Stimulated activated CD4-positive, alpha-beta T cell treated with anti-CD3 and anti-CD28 coated beads, Interleukin-12 subunit alpha, Interleukin-12 subunit beta, amount 100 ng/mL, for 48 hours (primary cell): ENCODE measurements at places on chromosomes 1 and 21.

DNA sequence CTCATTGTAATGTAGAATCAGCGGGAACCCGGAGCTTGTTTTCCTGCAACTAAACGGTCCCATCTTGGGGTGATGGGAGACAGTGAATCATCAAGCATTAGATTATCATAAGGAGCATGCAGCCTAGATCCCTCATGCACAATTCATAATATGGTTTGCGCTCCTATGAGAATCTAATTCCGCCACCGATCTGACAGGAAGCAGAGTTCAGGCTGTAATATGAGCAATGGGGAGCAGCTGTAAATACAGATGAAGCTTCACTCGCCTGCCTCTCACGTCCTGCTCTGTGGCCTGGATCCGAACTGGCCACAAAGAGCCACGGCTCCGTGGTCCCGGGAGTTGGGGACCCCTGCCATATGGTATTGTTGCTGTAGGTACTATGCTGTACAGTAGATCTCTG lies 1.6 kb downstream of the IFI44 start:
- no peak for DNase-seq

- no peak for DNase-seq
Measured at GRCh38 chr21:28834335-28835238, 158.1 kb downstream of the LTN1 start.

GRCh38 chr1:156813750-156814570 lies 2.7 kb downstream of the SH2D2A start:
- DNase-seq, result peak; percentile 55

- no peak for DNase-seq
Measured at GRCh38 chr1:66732407-66733166, 19.7 kb upstream of the DYNLT5 start.

DNA sequence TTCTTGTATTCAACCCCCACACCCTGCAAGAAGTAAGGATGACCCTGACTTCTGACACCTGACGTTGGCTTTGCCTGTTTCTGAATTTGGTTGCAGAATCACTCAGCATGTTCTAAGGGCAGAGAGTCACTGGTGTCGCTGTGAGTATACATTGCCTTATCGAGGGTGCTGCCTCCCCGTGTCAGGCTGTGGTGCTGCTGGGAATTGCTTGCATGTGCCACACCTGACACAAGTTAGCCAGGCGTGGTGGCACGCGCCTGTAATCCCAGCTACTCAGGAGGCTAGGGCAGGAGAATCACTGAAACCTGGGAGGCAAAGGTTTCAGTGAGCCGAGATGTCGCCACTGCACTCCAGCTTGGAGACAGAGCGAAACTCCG lies 45.9 kb downstream of the WDR4 start:
- DNase-seq, result peak; percentile 56

DNA sequence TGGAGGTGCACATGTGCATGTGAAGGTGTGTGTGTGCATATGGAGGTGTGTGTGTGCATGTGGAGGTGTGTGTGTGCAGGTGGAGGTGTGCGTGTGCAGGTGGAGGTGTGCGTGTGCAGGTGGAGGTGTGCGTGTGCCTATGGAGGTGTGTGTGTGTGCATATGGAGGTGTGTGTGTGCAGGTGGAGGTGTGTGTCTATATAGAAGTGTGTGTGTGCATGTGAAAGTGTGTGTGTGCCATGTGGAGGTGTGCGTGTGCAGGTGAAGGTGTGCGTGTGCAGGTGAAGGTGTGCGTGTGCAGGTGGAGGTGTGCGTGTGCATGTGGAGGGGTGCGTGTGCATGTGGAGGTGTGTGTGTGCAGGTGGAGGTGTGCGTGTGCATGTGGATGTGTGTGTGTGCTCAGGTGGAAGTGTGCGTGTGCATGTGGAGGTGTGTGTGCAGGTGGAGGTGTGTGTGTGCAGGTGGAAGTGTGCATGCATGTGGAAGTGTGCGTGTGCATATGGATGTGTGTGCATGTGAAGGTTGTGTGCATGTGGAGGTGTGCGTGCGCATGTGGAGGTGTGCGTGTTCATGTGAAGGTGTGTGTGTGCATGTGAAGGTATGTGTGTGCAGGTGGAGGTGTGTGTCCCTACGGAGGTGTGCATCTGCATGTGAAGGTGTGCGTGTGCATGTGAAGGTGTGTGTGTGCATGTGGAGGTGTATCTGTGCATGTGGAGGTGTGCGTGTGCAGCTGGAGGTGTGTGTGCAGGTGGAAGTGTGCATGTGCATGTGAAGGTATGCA lies 13.5 kb downstream of the C1orf74 start:
- DNase-seq, result no peak

- DNase-seq, result no peak
Measured at GRCh38 chr1:35708952-35709351, 9.7 kb downstream of the C1orf216 start.

DNA sequence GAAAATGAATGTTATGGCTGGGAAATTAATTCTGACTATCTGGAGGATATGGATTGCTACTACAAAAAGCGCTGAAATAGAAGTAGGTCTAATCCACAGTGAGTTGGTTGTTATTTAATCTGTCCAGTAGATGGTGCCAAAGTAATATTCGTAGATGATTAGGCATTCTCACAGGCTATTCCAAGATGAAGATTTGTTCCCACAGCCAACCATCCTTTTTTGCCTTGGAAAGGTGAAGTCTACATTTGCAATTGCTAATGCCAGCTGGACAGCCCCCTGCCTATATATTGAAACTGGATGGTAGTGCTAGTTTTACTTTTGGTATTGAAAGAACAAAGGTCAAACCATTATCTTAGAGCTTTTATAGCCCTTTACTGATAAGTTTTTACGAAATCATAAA lies 43.8 kb downstream of the RBM11 start:
- DNase-seq, result no peak

GRCh38 chr1:61053226-61053711 lies 29.1 kb upstream of the NFIA start:
- no peak for DNase-seq

GRCh38 chr1:152486400-152487006 lies 24.1 kb upstream of the LCE5A start:
- DNase-seq, result no peak

DNA sequence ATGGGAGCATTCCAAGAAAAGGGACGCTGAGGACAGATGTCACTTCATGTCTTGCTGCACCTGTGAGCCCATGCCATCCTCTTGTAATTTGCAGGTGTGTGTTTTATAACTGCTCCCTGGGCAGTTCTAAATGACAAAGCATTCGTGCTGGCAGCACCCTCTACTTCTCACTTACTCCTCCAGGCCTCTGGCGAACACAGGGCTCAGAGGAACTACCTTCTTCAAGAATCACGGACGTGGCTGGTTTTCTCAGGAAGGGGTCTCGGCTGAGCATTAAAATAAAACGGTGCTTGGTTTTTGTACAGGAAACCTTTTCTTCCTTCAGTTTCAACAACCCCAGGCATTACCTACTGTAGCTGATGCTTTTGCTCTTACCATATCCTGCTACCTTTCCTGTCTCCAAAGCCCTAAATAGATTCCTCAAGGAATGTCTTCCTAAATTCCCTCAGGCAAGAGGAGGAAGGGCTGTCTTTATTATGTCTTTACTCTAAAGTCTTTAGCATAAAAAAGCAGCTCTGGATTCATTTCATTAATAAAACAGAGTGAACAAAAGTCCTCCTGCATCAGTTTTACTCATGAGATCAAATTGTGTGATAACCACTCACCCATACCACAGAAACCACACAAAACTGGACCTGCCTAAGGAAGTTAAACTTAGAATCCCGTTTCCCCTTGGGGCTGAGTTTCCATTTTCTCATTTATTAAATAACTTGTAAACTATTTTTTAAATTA lies 79.0 kb upstream of the MAP10 start:
- DNase-seq, result no peak

GRCh38 chr1:209375671-209376365 lies 207.7 kb upstream of the CAMK1G start:
- no peak for DNase-seq

DNA sequence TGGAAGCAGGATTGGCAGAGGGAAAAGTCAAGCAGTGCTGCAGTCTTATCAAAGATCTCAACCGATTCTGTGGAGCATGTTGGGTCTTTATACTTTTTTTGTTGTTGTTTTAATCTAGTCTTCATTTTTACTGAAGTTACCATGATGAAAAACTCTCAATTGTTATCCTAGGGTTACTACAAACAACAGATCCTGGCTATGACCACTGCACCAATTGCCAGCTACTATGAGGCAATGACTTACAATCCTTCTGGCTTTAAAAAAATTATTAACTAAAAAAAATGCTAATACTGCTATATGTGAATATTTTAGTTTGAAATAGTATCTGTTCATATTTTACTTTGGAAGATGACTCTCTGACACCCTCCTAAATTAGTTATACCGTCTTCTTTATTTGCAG lies 145.9 kb downstream of the CNIH3 start:
- no peak for DNase-seq

GRCh38 chr1:181992072-181992471 lies 69.4 kb downstream of the ZNF648 start:
- no peak for DNase-seq

DNA sequence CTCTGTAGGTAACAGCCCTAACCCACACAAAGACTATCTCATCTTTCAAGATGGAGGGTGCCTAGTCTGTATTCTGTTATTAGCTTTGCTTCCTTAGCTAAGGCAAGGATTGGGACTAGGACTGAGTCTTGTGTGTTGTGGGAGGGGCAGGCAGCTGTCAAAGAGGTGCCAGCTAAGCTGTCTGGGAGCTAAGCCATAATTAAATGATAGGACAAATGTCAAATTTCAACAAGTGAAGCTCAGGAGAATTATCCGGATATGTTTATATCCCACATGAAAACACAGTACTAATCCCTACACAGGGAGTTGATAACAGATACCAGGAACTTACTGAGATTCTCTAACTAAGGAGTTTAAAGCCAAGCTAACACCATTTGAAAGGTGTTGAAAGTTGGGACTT lies 70.5 kb upstream of the NGF start:
- DNase-seq, result no peak

- DNase-seq, result no peak
Measured at GRCh38 chr1:20227704-20228103, 41.4 kb upstream of the PLA2G2C start.

- no peak for DNase-seq
Measured at GRCh38 chr1:150420560-150421265, 56.8 kb downstream of the RPRD2 start.

GRCh38 chr1:18820791-18821641 lies 38.4 kb downstream of the TAS1R2 start:
- DNase-seq, result peak; percentile 49

DNA sequence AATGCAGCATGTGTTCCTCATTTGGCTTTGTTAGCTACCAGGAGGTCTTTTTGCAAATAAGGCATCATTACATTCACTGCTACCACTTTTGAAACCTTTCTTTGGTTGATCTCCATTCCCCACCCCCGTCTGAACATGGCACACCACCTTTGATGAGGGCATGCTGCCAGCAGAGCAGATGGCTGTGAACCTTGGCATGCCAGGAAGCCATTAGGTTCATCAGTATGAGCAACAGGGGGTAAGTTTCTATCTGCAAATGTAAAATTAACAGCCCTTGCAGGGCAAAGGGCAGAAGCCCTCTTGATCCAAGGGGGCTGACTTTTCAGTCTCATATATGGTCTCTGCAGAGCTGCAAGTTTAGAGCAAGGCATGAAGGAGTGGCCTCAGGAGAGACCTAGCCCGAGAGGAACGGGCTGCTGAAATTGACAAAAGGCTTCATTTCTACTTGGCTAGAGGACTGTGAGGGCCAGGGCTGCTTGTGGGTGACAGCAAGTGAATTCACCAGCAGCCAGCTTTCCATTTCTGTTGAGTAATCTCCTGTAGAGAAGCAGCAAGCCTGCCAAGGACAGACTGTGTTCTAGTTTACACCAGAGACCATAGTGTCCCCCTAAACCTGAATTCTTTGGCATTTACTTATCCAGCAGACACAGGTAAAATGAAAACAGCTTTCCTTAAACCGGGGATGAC lies 127.9 kb downstream of the ZNF326 start:
- no peak for DNase-seq

GRCh38 chr1:202320081-202320405 lies 21.7 kb downstream of the UBE2T start:
- DNase-seq, result no peak

DNA sequence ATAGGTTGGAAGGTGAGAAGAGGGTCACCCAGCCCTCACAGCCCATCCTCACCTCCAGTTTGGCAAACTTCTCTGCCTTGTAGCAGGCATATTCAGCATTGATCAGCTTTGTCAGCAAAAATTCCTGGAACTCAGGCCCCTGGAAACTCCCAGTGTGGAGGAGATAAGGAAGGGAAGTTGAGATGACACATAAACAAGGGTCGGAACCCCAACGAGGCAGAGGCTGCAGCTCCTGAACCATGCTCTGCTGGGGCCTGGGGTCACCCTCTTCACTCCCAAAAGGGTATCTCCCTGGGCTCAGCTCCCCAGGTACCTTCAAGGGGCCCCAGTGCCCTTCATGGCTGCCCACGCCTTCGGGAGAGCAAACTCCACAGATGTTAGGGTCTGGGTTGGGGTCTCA lies 60.4 kb downstream of the RAP1GAP start:
- no peak for DNase-seq

DNA sequence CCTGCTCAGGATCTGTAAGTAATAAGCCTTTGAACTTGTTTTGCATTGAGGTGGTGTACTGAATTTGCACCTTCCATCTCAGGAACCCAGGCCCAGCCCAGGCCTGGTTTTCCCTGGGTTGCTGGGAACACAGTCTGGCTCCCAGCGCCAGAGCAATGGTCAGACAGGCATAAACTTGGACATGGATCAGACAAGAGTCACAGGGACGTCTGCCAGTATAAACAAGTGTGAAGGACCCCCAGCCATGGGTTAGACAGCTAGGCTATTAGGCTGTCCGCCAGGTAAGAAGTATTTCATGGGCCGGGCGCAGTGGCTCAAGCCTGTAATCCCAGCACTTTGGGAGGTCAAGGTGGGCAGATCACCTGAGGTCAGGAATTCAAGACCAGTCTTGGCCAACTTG lies 5.5 kb downstream of the IFNLR1 start:
- DNase-seq, result no peak

DNA sequence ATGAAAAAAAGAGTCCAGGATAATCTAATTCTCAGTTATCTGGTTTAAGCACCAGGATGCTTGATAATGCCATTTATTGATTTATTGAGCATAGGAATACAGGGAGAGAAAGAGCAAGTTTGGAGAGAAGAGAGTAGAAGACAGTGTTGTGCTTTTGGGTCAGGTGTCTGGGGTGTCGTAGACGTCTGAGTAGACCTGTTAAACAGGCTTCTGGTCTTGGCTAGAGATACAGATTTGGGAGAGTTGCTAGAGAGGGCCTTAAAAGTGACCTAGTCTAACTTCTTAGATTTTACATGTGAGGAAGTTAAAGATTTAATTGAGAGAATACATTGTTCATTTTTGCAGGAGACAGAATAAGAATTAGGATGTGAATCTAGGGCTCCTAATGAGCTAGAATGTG lies 34.3 kb downstream of the CNST start:
- no peak for DNase-seq

- DNase-seq, result no peak
Measured at GRCh38 chr1:219446288-219446687, 166.6 kb downstream of the ZC3H11B start.

GRCh38 chr1:176767714-176768136 lies 304.8 kb downstream of the PAPPA2 start:
- no peak for DNase-seq

GRCh38 chr21:43299441-43300277 lies 127.3 kb downstream of the SIK1 start:
- DNase-seq, result no peak

- DNase-seq, result no peak
Measured at GRCh38 chr1:44037154-44037553, 5.9 kb upstream of the SLC6A9 start.

- DNase-seq, result no peak
Measured at GRCh38 chr1:44260792-44261170, 47.5 kb downstream of the DMAP1 start.
